ENCODE measurements at places on chromosomes 1 and 21.

GRCh38 chr1:212567638-212568037 lies 40.9 kb upstream of the ATF3 start:
- no peak for DNase-seq

GRCh38 chr1:5827516-5827915 lies 164.7 kb downstream of the NPHP4 start:
- DNase-seq: no peak

- DNase-seq: no peak
These were observed 645.1 kb upstream of the B3GALT2 start for GRCh38 chr1:193831465-193831864.

DNA sequence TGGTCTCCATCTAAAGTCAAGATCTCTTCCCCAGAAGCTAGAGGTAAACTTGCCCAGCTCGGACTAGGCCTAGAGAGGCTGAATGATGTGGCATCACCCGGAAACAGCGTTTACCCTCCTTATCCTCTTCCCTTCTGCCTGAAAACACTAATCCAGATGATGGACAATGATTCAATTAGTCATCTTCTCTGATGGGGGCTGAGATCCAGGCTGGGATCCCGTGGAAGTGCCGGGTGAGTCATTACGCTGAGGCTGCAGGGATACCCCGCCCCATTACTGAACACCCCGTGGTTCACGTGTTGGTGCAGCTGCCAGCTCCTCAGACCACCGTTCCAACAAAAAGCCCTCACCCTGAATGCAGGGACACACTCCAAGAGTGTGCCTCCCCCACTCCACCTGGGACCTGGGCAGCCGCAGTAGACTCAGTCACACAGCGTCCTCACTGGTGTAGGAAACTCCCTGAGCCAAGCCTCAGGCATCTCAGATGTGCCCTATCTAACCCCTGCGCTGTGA lies 2.0 kb downstream of the S100A6 start:
- no peak for DNase-seq

DNA sequence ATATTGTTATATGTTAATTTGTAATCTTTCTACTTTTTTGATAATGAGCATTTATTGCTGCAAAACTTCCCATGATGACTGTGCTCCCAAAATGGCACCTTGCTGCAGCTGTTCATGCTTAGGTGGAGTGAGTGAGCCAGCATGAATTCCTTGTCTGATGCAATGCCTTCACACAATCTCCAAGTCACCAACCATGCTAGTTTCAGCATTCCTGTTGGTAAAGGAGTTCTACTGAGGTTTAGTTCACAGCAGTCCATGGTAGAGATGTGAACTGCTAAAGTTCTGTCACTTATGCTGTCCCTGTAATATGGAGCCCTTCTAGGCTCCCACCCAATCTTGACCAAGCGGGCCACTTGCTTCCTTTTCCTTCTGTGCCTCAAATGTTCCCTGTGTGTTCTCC lies 26.2 kb upstream of the PRKACB start:
- DNase-seq: no peak

DNA sequence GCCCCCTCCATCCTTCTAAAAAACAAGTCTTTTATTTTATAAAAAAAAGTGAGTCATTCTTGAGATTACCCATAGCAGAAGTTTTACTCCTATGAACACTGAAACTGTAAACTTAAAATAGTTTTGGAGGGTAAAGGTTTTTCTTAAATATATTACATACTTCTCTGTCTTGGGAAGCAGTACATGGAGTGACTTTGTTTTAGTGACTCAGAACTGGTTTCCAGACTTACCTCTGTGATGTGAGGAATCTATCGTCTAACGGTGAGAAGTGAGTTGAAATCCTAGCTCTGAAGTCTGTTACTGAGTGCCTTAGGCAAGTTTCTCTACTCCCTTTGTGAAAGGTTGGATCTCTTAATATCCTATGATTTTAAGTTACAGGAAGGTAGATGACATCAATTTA lies 176.3 kb upstream of the POU3F1 start:
- no peak for DNase-seq

- DNase-seq: no peak
These were observed 192.6 kb upstream of the FGGY start for GRCh38 chr1:59104191-59104760.

GRCh38 chr1:54112705-54113368 lies 40.0 kb downstream of the CDCP2 start:
- no peak for DNase-seq

DNA sequence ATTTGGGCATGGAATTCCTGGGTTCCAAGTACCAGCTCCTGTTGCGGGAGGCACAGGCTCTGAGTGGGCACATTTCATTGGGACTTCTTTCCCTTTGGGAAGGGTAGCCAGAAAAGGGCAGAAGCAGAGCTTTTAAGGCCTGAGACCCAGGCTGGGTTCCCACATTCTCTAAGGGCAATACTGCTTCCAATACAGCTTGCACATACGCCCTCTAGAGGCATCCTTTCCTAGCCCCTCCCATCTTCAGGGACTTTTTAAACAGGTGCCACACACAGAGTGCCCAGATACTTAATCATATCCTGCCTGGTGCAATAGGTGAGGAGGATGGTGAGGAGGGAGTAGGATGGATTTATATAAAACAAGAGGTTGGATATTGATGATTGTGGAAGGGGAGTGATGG lies 5.7 kb downstream of the GPR88 start:
- no peak for DNase-seq

DNA sequence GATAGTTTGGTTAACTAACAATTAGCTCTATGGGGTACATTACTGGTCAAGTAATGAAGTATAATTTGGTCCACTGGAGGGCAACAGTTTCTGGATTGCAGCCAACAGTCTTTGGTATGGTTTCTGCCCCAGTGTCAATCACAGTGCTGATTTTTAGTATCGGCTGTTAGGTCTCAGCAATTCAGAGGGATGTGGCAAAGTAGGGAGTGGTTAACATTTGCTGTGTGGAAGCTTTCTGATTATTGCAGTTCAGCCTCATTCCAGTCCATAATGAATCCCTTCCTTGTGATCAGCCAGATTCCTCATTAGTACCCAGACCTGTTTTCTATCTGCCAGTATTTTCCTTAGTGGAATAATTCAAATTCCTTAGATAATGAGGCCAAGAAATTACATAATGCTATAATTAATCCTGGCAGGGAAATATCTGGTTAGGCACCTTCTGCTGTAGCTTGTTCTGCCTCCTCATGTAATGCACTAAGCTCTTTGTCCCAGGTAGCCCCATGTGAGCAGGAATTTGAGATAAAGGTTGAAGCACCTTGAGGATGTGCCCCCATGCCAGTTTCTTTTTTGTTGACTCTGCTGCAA lies 14.0 kb downstream of the F3 start:
- DNase-seq: no peak

- no peak for DNase-seq
These were observed 28.7 kb downstream of the RUNX1 start for GRCh38 chr21:35020436-35020835.

DNA sequence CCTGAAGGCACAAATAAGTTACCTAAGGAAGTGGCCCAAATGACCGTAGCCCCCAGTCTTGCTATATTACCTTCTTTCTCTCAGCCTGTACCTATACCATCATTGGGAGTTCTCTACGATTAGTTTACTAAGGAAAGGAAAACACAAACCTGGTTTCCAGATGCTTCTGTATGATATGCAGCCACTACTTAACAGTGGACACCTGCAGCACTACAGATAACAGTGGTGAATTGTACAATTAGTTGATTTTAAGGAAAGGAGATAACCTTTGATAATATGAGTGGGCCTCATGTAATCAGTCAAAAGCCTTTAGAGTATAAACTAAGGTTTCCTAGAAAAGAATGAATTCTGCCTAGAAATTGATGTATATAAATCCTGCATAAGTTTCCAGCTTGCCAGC lies 1157.4 kb downstream of the KCNT2 start:
- no peak for DNase-seq

DNA sequence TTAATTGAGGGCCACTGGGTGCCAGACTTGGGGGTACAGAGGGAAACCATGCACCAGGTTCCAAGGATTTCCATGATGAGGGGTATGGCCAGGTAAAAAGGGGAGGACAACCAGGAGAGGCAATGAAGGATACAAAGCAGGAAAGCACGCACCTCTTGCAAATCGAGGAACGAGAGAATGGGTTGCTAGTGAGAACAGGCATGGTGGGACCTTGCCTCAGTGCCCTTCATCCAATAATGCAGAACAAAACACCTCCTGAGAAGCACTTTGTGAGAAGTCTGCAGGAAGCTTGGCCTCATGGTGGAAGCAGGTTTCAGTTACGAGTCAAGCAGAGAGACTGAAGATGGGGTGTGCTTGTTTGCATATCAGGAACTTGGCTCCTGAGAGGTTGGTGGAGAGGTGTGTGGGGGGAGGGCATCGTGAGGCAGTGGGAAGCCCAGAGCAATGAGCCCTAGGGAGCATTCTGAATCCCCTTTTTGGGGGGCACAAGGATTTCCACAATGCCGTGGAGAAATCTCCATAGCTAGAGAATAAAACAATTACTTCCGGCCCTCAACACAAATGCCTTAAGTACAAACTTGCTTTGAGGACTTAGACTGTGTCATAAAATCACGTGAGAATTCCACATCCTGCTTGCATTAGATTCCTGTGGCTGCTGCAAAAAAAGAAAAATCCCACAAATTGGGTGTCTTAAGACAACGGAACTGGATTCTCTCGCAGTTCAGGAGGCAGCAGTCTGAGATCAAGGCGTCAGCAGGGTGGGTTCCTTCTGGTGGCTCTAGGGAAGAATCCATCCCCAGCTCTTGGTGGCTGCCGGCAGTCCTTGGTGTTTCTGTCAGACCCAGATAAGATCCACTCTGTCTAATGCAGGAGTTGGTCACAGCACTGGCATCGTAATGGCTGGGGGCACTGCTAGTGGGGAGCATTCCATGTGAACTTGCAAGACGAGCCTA lies 54.9 kb upstream of the BACE2 start:
- no peak for DNase-seq

GRCh38 chr1:236904892-236905741 lies 99.1 kb downstream of the MT1HL1 start:
- DNase-seq: no peak

GRCh38 chr1:89855413-89856123 lies 34.7 kb downstream of the LRRC8D start:
- DNase-seq: peak; percentile 61

- no peak for DNase-seq
These were observed 88.2 kb downstream of the KIF26B start for GRCh38 chr1:245242989-245243388.

DNA sequence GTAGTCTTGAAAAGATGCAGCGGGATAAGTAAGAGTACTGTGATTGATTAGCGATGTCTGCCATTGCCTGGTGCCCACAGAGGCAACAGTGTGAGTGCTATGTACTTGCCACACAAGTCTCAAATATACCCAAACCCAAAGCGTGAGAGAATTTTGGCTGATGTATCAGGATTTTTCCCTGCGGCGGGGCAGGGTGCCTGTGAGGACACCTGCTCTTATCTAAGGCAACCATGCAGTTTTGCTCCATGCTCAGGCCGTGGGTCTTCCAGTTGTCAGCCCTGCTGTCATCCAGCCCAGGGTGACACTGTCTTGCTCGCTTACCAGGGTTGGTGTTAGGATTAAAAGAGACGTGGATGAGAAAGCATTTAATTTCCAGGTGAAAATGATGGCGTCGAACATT lies 202.7 kb downstream of the PTPRU start:
- no peak for DNase-seq

DNA sequence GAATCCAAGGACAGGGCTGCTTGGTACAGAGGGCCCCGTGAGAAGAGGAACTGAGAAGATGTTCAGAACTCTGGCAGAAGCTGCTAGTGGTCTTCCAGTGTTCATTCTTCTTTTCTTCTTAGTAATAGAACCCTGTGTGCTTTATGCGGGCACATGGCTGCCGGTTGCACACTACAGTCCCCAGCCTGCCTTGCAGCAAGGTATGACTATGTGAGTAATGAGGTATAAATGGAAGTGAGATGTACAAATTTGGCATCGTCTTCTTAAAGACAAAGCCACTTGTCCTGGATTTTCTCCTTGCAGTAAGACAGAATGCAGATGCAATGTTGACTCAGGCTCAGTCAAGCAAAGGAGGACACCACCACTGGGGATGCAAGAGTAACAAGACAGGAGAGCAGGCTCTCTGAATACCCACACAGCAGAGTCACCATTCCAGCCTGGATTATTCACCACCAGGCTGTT lies 15.0 kb upstream of the ATP1B1 start:
- DNase-seq: no peak

DNA sequence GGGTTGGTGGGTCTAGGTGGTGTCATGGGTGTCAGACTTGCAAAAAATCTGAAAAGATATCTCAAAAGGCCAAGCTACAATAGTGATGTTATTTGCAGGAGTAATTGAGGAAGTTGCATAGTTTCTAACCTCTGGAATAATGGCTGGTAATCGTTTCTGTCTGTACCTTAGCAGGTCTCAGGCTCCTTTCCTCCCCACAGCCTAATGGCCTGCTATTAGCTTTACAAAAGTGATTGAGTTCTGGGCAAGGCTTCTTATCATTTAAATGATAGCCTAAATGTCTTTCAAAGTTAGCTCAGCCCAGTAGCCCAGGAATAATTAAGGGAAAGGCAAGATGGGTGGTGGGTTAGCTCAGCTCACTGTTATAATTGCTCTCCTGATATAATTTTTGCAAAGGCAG lies 37.7 kb upstream of the IGSF5 start:
- DNase-seq: no peak

DNA sequence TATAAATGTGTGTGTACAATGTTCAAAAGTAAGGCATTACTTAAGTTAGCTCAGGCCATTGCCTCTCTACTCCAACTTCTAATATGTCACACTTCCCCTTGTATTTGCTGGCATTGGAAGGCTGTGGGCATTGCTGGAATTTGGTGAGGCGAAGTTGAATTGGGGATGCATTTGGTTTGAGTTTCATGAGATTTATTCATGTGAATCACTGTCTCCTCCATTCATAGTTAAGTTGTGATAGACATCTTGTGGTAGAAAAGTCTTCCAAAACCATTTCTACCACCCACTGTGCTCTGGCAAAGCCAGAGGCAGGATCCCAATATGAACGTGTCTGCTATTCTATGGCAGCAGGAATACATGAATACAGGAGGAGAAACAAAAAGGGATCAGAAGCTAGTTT lies 397.8 kb upstream of the USP24 start:
- DNase-seq: no peak

DNA sequence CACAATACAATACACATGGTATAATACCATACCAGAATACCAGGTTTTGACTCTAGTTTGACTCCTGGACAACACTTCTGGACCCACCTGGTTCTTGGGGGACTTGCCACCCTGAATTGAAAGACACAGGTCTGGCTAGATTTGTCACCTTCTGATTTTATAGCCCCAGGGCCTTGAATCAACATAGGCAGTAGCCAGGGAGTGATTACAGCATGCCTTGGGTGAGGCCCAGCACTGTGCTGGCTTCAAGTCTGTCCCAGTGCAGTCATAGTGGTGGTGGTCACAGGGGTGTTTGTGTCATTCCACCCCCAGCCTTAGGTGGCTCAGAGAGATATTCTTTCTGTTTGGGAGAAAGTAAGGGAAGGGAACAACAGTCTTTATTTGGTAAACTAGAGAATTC lies 23.3 kb upstream of the SNX7 start:
- DNase-seq: no peak

- DNase-seq: no peak
These were observed 3.0 kb upstream of the AIM2 start for GRCh38 chr1:159079525-159079924.

GRCh38 chr1:187971851-187972250 lies 1143.1 kb downstream of the PLA2G4A start:
- no peak for DNase-seq
